ENCODE measurements at places on chromosomes 6 and 20.

GRCh38 chr6:160138839-160139419 is 17.3 kb downstream of the SLC22A1 start:
- DNase-seq: no peak

GRCh38 chr20:2227861-2228260 is 67.9 kb upstream of the TGM3 start:
- DNase-seq: no peak

GRCh38 chr20:40280616-40281015 is 408.4 kb downstream of the MAFB start:
- DNase-seq: no peak

- no peak for DNase-seq
These were observed 9.2 kb upstream of the VSTM2L start for GRCh38 chr20:37893566-37894241.

DNA sequence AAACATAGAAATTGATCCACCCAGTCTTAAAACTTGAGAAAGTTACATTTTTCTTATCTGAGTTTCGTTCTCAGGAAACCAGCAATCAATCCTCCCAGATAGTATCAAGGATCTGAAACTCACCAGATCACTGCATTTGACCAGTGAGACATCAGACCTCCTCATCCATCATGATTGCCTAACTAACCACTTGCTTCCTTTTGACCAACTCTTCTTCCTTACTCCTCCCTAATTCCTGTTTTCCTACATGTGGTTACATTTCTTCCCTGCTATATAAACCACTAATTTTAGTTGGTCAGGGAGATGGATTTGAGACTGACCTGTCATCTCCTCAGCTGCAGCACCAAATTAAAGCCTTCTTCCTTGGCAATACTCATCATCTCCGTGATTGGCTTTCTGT is 357.1 kb upstream of the POU3F2 start:
- DNase-seq: no peak

GRCh38 chr6:22636452-22636851 is 67.1 kb downstream of the HDGFL1 start:
- DNase-seq: no peak

- DNase-seq: no peak
These were observed 76.8 kb upstream of the PIM1 start for GRCh38 chr6:37092923-37093727.

GRCh38 chr6:11552442-11552841 is 14.9 kb downstream of the TMEM170B start:
- DNase-seq: no peak

- DNase-seq: no peak
These were observed 472.3 kb upstream of the CITED2 start for GRCh38 chr6:139846538-139847456.

DNA sequence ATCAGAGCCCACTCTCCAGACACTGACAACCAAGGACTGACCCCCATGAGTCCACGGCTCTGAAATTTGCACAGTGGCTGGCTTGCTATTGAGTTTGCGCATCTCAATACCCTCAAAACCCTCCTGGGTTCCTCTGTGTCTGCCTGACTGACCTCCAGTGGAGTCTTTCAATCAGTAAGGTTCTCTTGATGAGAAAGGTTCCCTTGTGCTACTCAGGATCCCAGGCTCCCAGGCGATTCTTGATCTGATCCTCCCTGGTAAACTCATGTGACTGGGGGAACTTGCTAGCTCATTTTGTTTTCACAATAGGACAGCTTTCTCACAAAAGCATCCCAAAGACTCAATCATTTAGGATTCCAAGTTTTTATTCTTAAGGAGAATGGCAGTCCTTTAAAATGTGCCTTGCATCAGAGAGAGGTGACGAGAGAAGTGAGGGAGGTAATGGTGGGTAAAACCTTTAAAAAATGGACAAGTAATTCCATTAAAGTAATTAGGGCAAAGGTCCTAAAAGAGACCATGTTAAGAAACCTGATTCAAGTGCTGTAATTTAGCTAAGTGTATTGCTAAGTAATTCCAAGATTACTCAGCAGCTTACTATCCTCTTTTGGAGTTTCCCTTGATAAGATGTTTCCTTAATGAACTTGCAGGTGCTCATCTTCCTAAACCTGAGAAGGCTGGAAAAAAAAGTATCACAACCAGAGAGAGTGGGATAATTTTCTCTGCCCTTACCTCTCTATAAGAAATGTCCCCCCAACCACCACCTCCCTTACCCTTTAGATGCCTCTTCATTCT is 304.7 kb upstream of the SGK1 start:
- no peak for DNase-seq

Data from COLO829 (cell line).